ENCODE measurements at places on chromosomes 16 and 17. TPM values are rescaled to one million over a fixed set of nuclear protein-coding genes. Genes with fewer than 3 reads are reported as not detected.

DNA sequence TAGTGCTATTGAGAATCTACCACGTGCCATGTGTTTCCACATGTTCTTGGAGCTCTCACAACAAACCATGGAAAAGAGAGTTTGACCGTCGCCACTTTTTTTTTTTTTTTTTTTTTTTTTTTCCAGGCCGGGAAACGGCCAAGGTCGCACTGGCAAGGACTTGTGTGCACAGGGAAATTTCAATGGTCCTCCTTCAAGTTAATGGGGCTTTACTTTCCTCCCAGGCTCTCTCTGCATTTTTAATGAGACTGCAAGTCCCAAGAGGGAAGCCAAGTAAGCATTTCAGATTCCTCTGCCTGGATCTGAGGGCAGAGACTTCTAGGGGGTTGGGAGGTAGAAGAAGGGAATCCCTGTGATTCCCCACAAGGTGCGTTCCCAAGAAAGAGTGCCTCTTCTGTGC lies 94.7 kb upstream of the MPHOSPH6 start:
- H3K27ac ChIP-seq, result no peak overlapping the region
- no peak overlapping the region for H3K4me3 ChIP-seq
- peaks cover 13% of the 10 kb centered on the region for H3K27me3 ChIP-seq
- DNase-seq, result no peak
- no peaks in the 10 kb centered on the region for H3K4me1 ChIP-seq
- no peaks in the 10 kb centered on the region for H3K36me3 ChIP-seq

DNA sequence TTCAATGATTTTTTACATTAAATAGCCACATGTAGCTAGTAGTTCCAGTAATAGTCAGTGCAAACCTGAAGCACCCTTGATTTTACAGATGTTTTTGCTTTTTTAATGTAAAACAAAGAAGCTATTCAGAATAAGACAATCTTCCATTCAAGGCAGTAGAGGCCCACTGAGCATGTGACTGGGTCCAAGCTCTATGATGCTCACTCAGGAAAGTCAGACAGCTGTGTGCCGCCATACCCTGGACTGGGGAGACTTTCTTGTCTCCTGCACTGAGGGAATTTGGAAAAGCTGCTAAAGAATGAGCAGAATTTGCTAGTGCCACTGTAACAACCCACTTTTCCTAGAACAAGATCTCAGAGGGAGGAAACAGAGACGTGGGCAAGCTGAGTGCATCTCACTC lies 11.5 kb downstream of the CENPN start:
- no peak for DNase-seq
- H3K4me3 ChIP-seq, result no peak overlapping the region
- H3K27ac ChIP-seq, result no peak overlapping the region
- no peaks in the 10 kb centered on the region for H3K27me3 ChIP-seq
- H3K36me3 ChIP-seq, result peaks cover 16% of the 10 kb centered on the region

Gene SALL1
- polyA plus RNA-seq, result 5.2 TPM

- no peaks in the 10 kb centered on the region for H3K27me3 ChIP-seq
- H3K36me3 ChIP-seq, result no peaks in the 10 kb centered on the region
- no peak overlapping the region for H3K4me3 ChIP-seq
- H3K4me1 ChIP-seq, result no peaks in the 10 kb centered on the region
Observed at GRCh38 chr17:8711291-8711690, 33.3 kb downstream of the CCDC42 start.

GRCh38 chr17:10773391-10773790 lies 30.5 kb downstream of the TMEM238L start:
- no peak overlapping the region for H3K27ac ChIP-seq
- no peak for DNase-seq
- H3K4me1 ChIP-seq, result no peaks in the 10 kb centered on the region
- H3K36me3 ChIP-seq, result no peaks in the 10 kb centered on the region
- no peaks in the 10 kb centered on the region for H3K27me3 ChIP-seq

Measured in IMR-90 (cell line).